ENCODE measurements at places on chromosomes 13 and 19. TPM values are rescaled to one million over a fixed set of nuclear protein-coding genes. Genes with fewer than 3 reads are reported as not detected.

The C19orf67 gene
- not detected for total RNA-seq

The TM9SF2 gene
- 49.3 TPM for total RNA-seq

DNA sequence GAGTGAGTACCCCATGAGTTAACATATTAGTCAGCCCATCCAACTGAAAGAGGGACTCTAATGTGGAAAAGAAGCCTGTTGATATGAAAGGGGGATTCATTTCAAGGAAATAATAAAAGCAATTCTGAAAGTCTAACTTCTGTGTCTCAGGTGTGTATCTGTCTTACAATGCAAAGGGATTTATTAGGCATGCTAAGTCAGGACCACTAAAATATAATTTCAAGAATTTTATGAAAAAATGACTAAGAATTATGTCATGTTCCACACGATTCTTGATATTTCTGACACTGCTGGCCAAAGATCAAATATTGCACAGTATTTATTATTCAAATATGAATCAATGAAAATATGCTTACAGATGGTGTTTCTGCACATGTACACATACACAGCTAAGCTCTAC, 130.8 kb downstream of the KLF12 start:
- H3K4me3 ChIP-seq, result no peak overlapping the region
- no peaks in the 10 kb centered on the region for H3K36me3 ChIP-seq
- H3K4me1 ChIP-seq, result peaks cover 36% of the 10 kb centered on the region
- DNase-seq, result no peak

GRCh38 chr13:30633861-30634260, 16.1 kb downstream of the USPL1 start:
- no peak overlapping the region for H3K27ac ChIP-seq
- no peak for DNase-seq
- H3K36me3 ChIP-seq, result peaks cover 31% of the 10 kb centered on the region
- peaks cover 16% of the 10 kb centered on the region for H3K4me1 ChIP-seq

GRCh38 chr19:14474827-14475226, 327 bp downstream of the PTGER1 start:
- H3K4me1 ChIP-seq, result peaks cover 15% of the 10 kb centered on the region
- H3K36me3 ChIP-seq, result no peaks in the 10 kb centered on the region
- no peak for DNase-seq
- H3K4me3 ChIP-seq, result no peak overlapping the region
- H3K27me3 ChIP-seq, result peaks cover 39% of the 10 kb centered on the region

DNA sequence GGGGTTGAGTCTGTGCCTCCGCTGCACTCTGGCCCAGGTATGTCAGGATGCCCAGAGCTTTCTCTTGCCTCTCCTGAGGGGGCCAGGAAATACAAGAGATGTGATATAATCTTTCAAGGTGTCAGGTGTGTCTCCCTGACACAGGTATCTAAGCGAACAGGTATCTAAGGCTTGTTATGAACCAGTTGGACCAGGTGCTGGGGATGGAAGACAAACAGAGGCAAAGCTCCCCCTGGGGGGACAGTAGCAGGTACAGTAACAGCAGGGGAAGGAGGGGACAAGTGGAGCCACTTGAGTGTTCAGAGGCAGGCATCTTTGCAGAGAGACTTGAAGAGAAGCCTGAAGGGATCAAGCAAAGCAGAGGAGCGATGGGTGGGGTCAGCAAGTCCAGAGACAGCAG, 2.6 kb downstream of the LENG1 start:
- no peak overlapping the region for H3K4me3 ChIP-seq
- peaks cover 62% of the 10 kb centered on the region for H3K36me3 ChIP-seq
- no peak overlapping the region for H3K27ac ChIP-seq
- no peaks in the 10 kb centered on the region for H3K27me3 ChIP-seq

The PPP1R12C gene
- total RNA-seq, result 22.6 TPM

GRCh38 chr13:112450118-112450903, 74.2 kb downstream of the SPACA7 start:
- DNase-seq, result no peak
- no peaks in the 10 kb centered on the region for H3K4me1 ChIP-seq
- H3K4me3 ChIP-seq, result no peak overlapping the region
- no peaks in the 10 kb centered on the region for H3K27me3 ChIP-seq
- no peak overlapping the region for H3K27ac ChIP-seq
- no peaks in the 10 kb centered on the region for H3K36me3 ChIP-seq

- no peaks in the 10 kb centered on the region for H3K4me1 ChIP-seq
- DNase-seq, result no peak
- no peaks in the 10 kb centered on the region for H3K27me3 ChIP-seq
- no peak overlapping the region for H3K4me3 ChIP-seq
Measured at GRCh38 chr19:39737351-39737750, 478 bp downstream of the CLC start.

The TICAM1 gene
- 14.0 TPM for total RNA-seq

- H3K36me3 ChIP-seq, result peaks cover 16% of the 10 kb centered on the region
- no peaks in the 10 kb centered on the region for H3K27me3 ChIP-seq
- no peak overlapping the region for H3K27ac ChIP-seq
- H3K4me1 ChIP-seq, result no peaks in the 10 kb centered on the region
- no peak for DNase-seq
- H3K4me3 ChIP-seq, result no peak overlapping the region
Measured at GRCh38 chr13:75620020-75620419, 16.1 kb upstream of the LMO7 start.

The PABPC3 gene
- total RNA-seq, result not detected

- H3K27me3 ChIP-seq, result peaks cover 20% of the 10 kb centered on the region
- H3K4me1 ChIP-seq, result no peaks in the 10 kb centered on the region
- no peak overlapping the region for H3K4me3 ChIP-seq
- no peak for DNase-seq
- no peaks in the 10 kb centered on the region for H3K36me3 ChIP-seq
Measured at GRCh38 chr13:83876546-83876945, 5.7 kb downstream of the SLITRK1 start.

The KLK14 gene
- not detected for total RNA-seq

DNA sequence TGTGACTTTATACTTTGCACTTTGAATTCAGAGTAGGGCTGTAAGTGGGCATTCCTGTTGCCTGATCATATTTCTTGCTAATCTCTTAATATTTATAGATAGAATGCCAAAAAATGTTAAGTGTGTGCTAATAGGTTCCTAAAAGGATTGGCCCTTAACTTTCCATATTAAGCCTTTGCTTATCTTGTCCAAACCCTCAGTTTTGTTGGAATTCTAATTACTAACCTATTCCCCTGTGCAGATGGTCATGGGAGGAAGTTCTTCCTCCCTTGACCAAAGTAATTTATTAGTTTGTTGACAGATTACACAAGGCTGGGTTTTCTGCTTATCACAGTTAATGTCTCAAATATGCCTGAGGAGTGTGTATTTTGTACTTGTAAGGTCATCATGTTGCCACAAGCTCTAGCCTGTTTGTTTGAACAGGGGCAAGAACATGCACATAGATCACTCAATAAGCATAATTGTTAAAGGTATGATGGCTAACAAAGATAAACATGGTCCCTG, 541.1 kb upstream of the SPRY2 start:
- H3K4me3 ChIP-seq, result no peak overlapping the region
- DNase-seq, result no peak
- peak overlapping the region; percentile 21 for H3K27ac ChIP-seq
- no peaks in the 10 kb centered on the region for H3K36me3 ChIP-seq
- no peaks in the 10 kb centered on the region for H3K27me3 ChIP-seq

- no peaks in the 10 kb centered on the region for H3K27me3 ChIP-seq
- H3K27ac ChIP-seq, result peak overlapping the region; percentile 67
- DNase-seq, result no peak
Measured at GRCh38 chr19:2588081-2588777, 112.3 kb downstream of the GADD45B start.
